ENCODE measurements at places on chromosomes 2 and 18. TPM values are rescaled to one million over a fixed set of nuclear protein-coding genes. Genes with fewer than 3 reads are reported as not detected.

The ANKRD62 gene
- not detected for total RNA-seq

The ONECUT2 gene
- not detected for total RNA-seq

The PLCD4 gene
- total RNA-seq: 0.43 TPM

The OXER1 gene
- total RNA-seq: not detected

The UGT1A3 gene
- total RNA-seq: not detected
